ENCODE measurements at places on chromosomes 3 and 15.

DNA sequence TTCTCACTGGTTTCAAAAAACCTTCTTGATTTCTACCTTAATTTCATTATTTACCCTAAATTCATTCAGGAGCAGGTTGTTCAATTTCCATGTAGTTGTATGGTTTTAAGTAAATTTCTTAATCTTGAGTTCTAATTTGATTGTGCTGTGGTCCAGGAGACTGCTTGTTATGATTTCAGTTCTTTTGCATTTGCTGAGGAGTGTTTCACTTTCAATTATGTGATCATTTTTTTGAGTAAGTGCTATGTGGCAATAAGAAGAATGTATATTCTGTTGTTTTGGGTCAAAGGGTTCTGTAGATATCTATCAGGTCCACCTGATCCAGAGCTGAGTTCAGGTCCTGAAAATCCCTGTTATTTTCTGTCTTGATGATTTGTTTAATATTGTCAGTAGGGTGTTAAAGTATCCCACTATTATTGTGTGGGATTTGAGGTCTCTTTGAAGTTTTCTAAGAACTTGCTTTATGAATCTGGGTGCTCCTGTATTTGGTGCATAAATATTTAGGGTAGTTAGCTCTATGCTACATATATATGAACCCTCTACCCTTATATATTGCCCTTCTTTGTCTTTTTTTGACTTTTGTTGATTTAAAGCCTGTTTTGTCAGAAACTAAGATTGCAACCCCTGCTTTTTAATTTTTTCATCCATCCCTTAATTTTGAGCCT, 158.4 kb upstream of the TPRG1 start:
- DNase-seq: no peak

DNA sequence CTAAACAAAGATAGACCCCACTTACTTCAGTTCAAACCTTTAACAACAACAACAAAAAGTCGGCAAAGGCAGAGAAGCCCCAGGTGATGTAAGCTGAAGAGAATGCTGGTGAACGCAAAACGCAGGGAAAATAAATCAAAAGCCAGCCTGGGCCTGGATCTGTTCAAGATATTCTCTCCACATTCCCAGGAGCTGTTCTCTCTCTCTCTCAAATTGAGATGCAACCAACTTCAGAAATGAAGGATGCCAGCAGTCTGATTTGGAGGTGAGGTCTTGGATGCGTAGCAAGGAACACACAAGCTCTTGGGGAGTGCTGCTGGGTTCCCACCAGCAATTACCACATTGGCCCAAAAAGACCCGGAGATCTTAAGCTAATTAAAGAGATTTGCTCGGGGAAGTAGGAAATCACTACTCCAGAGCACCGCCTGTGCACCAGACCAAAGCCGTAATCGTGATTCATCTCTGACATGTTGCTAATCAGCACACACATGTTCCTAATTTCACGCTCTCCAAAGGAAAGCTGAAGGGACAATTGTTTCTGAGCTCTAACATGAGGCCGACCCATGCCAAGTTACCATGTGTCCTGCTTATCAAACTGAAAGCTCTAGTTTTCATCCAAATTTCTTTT, 37.1 kb downstream of the IL17RD start:
- DNase-seq: no peak

DNA sequence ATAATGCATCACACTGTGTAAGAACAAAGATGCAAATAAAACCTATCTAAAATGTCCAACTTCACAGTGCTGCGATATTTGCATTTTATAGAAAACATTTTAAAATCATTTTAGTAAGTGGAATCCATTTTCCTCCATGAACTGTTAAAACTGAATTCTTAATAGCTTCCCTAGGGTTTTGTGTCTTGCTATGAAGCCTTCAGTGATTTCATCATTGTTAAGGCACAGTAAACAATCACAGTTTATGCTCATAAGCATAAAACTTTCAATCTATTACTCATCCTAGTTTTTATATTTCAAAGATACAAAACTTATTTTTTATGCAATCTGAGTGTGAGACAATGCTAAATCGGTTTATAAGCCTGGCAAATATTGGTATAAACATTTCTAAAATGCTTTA, 509.7 kb downstream of the TUSC7 start:
- DNase-seq: no peak

DNA sequence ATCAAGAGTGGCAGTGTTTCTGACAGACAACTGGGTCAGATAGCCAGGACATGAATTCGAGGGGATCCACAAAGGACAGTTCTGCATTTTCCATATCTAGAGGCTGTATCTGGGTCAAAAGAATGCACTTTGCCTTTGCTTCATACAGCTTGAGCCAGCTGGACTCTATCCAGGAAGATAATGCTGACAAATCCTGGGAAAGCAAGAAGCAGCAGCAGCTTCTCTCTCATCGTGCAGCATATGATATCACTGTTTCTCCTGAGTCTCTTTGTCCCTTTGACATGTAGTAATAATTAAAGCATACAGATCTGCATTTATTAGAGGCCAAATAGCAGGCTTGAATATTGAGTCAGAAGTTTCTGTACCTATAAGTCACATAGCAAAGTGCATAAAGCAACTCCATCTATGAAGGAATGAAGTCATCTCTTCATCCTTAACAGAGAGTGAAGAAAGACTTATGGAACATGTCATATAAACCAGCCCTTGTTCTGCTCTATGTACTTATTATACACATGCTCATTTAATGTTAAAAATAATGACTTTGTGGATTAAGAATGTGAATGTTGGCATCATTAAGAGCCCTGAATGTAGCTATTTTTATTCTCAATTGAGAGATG, 236.8 kb upstream of the GBE1 start:
- DNase-seq: no peak
